A549 (cell line): ENCODE measurements at places on chromosomes 12 and 14.

DNA sequence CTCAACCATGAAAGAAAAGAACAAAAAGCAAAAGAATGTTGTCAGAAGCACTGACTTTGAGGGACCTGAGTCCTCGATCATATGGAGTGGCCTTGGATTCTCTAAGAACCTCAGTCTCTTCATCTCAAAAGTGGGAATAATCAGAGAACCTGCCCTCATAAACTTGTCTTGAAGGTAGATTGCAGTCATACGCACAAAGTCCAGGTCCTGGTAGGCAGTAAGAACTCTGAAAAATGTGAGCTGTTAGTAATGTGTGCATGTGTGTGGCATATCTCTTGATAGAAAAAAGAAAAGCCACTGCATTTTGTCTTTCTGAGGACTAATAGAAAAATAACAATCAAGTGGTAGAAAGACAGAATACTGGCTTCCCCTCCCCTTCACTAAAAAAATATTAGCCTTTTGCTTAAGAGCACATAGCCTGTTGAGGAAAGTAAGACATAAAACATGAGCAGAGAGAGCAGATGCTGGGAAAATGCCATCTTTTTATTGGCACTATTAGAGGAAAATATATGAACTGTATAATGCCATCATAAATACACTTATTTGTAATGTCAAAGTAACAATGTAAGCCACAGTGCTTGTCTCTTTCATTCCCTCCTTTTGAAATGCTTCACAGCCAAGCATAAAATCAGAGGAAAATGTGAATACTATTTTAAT is 205.1 kb upstream of the TBX3 start:
- no peak for DNase-seq

DNA sequence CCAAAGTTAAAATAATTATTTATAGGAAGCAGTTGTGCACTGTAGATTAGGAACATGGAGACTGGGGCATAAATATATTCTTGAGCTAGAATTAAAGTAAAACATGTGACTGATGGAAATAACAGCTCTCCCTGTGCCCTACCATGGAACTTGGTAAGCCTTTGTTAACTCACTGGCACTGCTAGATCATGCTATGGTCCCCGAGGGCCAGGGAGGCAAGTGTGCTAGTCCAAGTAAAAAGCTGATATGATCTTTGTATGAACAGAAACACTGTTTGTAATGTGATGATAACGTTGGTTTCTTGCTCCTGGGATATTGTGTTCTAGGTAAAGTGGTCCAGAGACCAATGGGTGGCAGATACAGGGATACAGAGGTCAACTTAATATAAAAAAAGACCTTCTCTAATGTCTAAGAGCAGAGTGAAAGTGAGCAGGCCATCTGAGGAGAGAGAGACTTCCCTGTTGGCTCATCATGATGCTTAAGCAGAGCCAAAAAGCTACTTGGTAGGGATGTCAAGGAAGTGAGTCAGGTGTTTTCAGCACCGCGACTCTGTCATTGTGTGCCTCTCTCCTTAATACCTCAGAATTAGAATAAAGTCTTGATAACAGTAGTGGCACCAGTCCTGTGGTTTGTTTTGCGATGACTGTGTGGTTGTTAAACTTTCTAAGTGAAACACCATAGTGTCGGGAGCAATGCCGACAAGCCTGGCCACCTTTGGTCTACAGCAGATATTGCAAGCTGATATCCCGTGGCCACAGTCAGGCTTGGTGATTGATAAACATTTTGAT is 27.6 kb downstream of the BICD1 start:
- no peak for DNase-seq

- DNase-seq = no peak
These were observed 209.0 kb upstream of the PLEKHG7 start for GRCh38 chr12:92493816-92494215.

- peak; percentile 53 for DNase-seq
These were observed 15.1 kb downstream of the AVIL start for GRCh38 chr12:57803319-57803893.

DNA sequence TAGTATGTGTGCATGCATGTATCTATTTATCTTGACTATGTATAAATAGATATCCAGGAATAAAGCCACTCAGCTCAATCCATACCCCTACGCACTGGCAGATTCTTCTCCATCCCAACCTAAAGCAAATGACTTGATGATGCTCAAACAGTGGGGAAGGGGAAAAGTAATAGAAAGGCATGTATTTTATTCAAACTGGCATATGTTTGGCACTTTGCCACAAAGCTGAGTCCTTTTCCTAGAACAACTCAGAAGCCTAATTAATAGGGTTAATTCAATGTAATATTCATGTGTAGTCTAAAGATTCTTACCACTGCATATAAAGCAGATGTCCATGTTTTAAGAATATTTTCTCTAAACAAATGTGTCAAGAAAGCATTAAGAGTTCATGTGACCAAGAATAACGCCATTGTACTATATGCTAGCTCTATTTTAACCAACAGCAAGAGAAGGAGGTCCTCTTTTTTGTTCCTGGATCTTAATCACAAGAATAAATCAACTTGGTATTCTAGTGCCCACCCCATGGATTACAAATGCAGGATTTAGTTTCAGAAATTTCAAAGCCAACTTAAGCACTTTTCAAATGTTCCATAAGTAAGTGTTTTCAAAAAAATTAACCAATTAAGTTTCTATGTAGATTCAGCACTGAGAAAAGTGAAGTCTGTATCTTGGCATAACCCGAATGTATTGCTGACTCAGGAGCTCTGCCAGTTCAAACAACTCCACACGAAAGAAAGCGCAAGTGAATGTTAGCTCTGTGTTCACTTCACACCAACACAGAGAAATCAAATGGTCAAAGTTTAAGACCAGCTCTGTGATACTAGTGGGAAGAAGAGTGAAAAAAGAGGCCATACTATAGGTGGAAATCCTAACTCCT is 233.6 kb downstream of the MED13L start:
- DNase-seq = no peak

GRCh38 chr12:120131116-120131515 is 14.6 kb upstream of the RAB35 start:
- no peak for DNase-seq

DNA sequence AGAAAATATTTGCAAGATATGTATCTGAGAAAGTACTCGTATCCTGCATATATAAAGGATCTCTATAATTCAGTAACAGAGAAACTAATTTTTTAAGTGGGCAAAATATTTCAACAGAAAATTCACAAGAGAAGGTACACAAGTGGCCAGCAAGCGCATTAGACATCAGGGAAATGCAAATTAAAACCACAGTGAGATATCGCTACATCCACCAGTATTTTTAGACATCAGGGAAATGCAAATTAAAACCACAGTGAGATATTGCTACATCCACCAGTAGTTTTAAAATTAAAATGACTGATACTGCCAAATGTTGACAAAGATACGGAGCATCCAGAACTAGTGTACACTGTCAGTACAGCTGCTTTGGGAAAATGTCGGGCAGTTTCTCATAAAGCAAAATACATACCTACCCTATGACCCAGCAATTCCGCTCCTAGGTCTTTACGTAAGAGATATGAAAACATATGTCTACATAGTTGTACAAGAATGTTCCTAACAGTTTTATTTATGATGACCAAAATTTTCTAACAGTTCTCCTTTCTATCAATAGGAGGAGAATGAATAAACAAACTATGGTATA is 2.8 kb upstream of the KCNK13 start:
- DNase-seq = no peak

GRCh38 chr14:94176808-94177207 is 2.7 kb downstream of the PPP4R4 start:
- DNase-seq = no peak

DNA sequence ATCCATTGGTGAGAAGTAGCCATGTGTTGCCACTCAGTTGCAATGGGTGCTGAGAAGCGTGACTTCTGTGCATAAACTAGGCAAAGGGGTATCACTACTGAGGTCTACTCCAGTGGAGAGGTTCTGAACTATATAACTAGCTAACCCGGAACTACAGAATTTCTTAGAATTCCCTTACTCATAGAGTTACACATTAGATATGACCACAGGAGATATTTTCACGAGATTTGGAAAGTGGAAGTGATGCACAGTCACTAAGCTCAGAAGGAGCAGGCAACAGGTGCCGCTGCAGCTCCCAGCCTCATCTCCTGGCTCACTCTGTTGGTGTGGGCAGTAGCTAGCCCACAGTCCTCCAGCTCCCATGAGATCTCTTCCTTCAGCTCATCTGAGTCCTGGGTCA is 136.6 kb downstream of the SSPN start:
- no peak for DNase-seq

GRCh38 chr14:68808696-68809480 is 16.0 kb upstream of the ZFP36L1 start:
- no peak for DNase-seq

DNA sequence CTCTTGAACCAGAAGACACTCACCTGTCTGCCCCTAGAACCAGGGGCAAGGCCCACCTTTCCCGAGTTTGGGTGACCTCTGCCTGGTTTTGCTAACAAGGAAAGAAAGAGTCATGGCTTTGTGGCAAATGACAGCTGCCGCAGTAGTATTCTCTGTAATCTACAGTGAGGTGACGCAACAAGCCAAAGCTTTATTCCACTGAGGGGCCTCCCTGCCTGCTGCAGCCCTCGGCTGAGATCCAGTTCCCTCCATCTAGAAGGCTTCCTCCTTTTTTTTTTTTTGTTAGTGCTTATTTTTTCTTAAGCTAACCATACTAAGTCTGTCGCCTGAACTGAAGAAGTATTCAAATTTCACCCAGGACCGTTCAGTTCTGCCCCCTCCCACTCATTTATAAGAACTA is 142.3 kb upstream of the TMCC3 start:
- no peak for DNase-seq

DNA sequence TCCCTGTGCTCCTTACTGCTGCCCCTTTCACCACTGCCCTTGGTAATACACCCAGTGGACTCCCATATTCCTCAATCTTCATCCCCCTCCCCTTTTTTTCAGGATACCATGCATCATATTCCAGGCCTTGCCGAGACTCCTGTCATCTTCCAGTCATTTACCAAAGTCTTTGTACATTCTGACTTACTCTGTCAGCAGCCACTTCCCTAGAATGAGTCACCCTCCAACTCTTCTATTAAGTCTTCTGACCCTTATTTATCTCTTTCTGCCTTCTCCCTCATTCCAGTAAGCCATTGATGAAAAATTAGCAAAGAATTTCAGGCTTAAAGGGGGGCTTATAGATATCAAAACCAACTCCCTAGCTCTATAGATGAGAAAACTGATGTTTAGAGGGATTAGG is 128.0 kb downstream of the STXBP6 start:
- no peak for DNase-seq

GRCh38 chr12:65217086-65217485 is 47.7 kb downstream of the LEMD3 start:
- DNase-seq = no peak

GRCh38 chr12:4274396-4275015 is 944 bp downstream of the CCND2 start:
- DNase-seq = no peak

- DNase-seq = no peak
These were observed 205.0 kb upstream of the CCDC196 start for GRCh38 chr14:66281036-66281776.

DNA sequence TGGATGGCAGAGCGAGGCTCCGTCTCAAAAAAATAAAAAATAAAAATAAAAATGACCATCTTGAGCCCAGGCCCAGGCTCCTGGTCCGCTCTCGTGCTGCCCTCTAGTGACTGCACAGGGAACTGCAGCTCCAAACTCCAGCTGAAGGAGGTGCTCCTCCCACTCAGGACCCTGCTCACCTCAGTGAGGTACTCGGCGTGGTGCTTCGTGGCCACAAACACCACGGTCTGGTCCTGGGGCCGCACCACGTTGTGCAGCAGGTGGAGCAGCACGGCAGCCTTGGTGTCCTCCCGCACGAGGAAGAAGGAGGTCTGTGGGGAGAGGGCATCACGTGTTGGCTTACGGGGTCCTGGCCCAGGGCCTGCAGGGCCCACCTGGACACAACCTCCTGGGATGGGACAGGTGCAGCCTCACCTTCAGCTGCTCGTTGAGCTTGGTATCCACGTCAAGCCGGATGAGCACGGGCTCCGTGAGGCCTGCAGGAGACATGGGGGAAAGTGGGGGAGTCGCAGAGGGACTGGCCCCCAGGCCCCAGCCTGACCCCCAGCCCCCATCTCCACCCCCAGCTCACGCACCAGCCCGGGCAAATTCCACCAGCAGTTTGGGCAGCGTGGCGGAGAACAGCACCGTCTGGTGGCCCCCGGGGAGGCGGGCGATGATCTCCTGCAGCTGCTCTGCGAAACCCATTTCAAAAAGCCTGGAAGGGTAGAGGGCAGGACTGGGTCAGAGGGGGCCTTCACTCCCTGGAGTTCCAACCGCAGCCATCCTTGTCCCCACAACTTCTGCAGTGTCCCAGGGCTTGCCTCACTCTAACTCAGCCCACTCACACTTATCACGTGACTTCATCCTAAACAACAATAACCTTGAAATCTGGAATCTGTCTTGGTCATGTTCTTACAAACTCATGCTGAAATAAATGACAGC is 10.6 kb downstream of the DDX54 start:
- peak; percentile 68 for DNase-seq

GRCh38 chr12:50924439-50925341 is 27.7 kb upstream of the HIGD1C start:
- peak; percentile 29 for DNase-seq

DNA sequence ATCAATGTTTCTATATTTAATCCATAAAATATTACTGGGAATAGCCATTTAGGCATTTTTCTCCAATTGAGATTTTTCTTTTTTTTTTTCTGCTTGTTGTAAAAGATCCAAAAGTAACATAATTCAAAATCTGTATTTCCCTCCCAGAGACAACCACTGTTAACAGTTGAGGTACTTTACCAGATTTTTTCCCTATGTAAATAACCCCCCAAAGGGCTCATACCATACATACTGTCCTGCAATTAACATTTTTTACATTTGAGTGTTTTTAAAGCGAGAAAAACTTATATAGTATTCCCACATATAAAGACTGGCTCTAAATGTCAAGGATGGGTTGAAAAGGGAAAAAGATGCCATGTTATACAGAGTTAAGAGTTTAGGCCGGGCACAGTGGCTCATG is 18.1 kb downstream of the PPP1R12A start:
- no peak for DNase-seq

DNA sequence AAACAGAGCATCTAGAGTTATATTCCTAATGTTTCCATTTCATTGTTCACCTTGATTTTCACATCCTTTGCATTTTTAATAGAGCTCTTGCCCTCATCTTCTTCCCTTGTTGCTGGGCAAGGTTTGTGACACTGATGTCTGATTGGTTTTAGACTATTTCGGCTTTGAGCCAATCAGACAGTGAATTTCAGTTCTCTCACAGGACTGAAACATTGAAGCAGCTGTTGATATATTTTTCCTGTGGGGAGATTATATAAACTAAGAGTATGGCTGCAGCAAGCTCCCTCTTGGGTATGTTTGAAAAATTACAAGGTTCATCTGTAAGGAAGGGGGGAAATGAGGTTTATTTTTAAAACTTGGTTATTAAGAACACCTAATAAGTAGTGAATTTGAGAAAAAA is 51.2 kb downstream of the ATF7IP start:
- no peak for DNase-seq

GRCh38 chr12:51441583-51441982 is 17.0 kb downstream of the SLC4A8 start:
- no peak for DNase-seq

GRCh38 chr14:24504425-24504950 is 3.6 kb downstream of the CMA1 start:
- no peak for DNase-seq
